ENCODE measurements at places on chromosomes 13 and 19. TPM values are rescaled to one million over a fixed set of nuclear protein-coding genes. Genes with fewer than 3 reads are reported as not detected.

The ELSPBP1 gene
- not detected for total RNA-seq

The ZSCAN22 gene
- 6.6 TPM for total RNA-seq

The TPTE2 gene
- total RNA-seq = not detected

DNA sequence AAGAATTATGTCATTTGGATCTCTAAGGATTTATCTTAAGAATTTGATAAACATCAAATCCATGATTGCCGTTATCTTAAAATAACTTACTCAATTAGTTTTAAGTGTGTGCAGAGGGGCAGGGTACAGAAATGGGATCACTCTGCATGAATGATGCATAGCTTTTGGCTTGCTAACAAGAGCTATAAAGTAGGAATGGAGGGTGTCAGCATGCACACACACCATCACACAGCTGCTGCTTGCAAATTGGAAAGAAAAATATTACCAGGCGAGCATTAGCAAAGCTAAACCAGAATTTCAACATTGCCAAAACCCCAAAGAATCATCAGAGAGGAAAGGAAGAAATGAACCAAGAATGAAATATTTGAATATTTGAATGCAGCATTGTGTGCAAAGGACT lies 580.6 kb downstream of the LMO7 start:
- no peak for DNase-seq

DNA sequence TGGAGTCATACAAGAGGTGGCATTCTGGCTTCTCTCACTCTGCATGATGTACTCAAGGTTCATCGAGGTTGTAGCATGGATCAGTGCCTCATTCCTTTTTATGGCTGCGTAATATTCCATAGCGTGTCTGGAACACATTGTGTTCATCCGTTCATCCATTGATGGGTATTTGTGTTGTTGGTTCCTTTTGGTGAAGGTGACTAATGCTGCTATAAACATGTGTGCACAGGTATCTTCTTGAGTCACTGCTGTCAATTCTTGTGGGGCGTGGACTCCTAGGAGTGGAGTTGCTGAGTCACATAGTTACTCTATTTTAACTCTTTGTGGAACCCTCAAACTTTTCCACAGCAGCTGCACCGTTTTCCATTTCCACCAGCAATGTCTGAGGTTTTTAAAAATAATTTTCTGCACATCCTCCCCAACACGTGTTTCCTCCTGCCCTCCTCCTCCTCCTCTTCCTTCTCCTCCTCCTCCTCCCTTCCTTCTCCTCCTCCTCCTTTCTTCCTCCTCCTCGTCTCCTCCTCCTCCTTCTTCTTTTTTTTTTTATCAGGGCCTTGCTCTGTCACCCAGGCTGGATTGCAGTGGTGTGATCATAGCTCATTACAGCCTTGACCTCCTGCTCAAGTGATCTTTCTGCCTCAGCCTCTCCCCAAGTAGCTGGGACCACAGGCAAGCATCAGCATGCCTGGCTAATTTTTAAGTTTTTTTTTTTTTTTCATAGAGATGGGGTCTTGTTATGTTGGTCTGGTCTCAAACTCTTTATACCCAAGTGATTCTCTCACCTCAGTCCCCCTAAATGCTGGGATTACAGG lies 2.0 kb upstream of the TMEM221 start:
- DNase-seq = no peak

- DNase-seq = no peak
These were observed 44.6 kb upstream of the CCNE1 start for GRCh38 chr19:29767039-29767735.

DNA sequence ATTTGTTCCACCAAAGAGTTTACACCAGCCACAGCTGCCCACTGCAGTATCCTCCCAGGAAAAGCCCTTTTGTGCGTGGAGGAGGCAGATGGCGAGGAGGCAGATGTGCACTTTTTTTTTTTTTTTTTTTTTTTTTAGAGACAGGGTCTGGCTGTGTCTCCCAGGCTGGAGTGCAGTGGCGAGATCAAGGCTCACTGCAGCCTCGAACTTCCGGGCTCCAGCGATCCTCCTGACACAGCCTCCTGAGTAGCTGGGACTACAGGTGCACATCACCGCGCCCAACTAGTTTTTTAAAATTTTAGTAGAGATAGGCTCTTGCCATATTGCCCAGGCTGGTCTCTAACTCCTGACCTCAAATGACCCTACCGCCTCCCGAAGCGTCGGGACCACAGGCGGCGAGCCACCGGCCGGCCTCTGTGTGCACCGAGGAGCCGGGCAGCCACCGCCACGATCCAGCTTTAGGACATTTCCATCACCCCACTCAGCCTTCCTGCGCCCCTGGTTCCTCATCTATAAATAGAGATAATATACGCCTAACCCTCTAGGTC lies 563 bp upstream of the PDCD5 start:
- no peak for DNase-seq

- no peak for DNase-seq
These were observed 19.2 kb upstream of the UQCR11 start for GRCh38 chr19:1624458-1624857.

DNA sequence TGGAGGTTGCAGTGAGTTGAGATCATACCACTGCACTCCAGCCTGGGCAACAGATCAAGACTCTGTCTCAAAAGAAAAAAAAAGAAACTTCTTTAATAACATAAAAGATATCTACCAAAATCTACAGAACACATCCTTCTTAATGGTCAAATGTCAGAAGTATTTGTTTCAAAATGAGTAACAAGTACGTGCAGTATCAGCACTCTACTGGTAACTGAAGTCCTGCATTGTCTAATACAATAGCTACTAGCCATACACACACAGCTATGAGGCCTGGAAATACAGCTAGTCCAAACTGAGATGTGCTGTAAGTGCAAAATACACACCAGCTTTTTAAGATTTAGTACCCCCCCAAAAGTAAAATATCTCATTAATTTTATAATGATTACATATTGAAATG lies 88.1 kb downstream of the TSC22D1 start:
- DNase-seq = no peak

- no peak for DNase-seq
These were observed 147.7 kb downstream of the DPF1 start for GRCh38 chr19:38076337-38076736.

- DNase-seq = no peak
These were observed 11.3 kb upstream of the PLA2G4C start for GRCh38 chr19:48121909-48122371.

DNA sequence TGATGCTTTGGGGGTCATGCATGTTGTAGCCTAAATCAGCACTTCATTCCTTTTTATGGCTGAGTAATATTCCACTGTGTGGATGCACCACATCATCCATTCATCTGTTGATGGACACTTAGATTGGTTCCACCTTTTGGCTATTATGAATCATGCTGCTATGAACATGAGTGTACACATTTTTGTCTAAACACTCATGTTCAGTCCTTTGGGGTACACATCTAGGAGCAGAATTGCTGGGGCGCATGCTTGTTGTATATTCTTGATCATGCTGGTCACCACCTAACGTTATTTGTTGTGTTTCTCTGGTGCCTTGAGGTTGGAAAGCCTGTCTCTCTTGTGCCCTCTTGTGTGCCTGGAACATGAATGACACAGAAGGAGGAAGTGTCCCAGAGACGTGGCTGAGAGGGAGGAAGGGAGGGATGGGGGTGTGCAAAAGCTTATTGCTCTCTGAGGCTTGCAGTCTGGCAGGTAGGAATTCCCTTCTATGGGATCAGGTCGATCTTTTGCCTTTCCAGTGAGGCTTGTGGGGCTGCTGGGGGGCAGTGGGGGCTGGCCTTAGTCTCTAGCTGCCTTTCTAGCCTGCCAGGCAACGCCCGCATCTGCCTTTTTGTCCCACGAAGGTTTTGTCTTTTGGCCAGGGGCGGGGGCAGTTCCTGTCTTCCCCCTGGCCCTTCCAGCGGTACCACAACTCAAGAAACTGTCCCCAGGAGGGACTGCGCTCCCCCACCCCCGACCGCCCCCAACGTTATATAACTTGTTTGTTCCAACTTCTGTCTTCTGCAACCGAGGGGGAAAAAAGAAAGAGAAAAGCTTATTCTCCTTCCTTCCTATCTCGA lies 7.6 kb downstream of the KLHL26 start:
- DNase-seq = no peak

DNA sequence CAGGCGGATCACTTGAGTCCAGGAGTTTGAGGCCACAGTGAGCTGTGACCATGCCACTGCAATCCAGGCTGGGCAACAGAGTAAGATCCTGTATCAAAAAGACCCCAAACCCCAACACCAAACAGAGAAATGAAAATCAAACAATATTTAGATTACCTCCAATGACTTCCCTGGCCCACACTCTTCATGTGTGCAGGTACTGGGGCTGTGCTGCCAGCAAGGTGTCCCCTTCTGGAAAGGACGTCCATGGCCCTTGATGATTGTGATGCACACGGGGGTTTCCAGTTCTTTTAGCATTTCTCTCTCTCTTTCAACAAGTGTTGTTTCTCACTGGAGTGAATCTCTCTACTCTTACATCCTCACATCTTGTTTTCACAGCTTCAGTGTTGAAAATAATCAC lies 23.7 kb upstream of the LGALS14 start:
- no peak for DNase-seq

DNA sequence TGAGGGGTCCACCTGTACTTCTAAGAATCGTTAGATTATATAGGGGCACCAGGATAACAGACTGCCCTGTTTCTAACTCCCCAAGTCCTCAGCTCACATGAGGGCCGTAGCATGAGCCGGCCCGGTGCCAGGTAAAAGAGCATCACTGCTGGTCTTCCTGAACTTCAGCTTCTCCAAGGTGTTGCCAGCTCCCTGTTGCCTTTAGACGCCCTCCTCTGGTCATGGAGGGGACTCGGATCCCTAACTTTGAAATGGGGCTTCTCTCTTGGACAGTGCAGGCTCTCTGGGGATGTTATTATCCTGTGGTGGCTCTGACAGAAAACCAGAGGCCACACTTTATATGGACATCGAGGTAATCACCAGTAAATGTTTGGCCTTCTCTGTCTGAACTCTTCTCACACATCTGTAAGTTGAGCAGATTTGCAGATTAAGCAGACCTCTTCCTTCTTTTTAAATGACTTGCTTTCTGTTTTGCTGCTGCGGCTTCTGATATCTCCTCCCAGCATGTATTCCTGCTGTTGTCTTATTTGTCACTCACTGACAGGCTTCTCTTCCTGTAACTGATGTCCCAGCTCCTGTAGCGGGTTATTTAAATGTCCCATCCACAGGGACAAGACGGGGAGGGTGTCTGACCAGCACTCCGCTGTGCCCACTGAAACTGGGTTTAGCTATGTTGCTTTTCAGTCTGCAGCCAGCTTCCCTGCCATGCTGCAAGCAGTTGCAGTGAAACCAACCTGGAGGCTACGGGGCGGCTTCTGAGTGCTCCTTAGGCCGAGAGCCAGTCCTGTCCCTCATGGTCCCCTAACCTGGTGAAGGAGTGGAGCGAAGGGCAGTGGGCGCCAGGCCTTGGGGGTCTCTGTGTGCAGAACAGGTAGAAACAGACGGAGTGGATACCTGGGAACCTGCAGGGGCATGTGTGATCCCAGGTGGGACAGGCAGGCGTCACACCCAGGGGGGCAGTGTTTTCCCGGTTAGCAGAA lies 39.2 kb downstream of the TSSK6 start:
- DNase-seq = no peak

- no peak for DNase-seq
These were observed 124.0 kb upstream of the FNDC3A start for GRCh38 chr13:48851707-48852106.

DNA sequence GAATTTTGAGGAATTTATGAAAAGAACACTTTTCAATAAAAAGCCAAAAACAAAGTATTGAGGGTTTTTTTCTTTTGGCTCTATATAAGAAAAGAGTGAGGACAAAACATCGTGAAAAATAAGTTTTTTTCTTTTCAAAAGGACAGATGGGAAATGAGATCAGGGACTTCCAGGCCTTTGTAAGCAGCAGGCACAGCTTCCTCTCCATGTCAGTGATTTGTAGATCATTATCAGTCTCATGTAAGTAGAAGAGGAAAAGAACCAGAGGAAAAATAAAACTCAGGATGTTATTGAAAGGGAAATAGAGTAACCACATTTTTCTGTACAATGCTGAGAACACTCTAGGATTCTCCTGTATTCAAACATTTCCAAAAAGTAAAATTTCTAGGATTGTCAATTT lies 29.9 kb downstream of the DOCK9 start:
- no peak for DNase-seq

- DNase-seq = no peak
These were observed 22.3 kb downstream of the EPS15L1 start for GRCh38 chr19:16449330-16449961.

- DNase-seq = no peak
These were observed 3.0 kb upstream of the RNF113B start for GRCh38 chr13:98180092-98180491.

GRCh38 chr19:17216058-17216670 lies 1.0 kb downstream of the USE1 start:
- no peak for DNase-seq

Measured in Panc1 (cell line).